ENCODE measurements at places on chromosomes 16 and 17. TPM values are rescaled to one million over a fixed set of nuclear protein-coding genes. Genes with fewer than 3 reads are reported as not detected.

GPR139 gene
- total RNA-seq: not detected

EXOC3L1 gene
- total RNA-seq: 17.1 TPM

MLKL gene
- 28.6 TPM for total RNA-seq

MTHFSD gene
- 18.7 TPM for total RNA-seq

IL34 gene
- total RNA-seq: 3.3 TPM

MAPT gene
- total RNA-seq: 5.1 TPM

UBE2G1 gene
- total RNA-seq: 38.4 TPM

HEATR9 gene
- 0.17 TPM for total RNA-seq

MPO gene
- 0.35 TPM for total RNA-seq

LITAFD gene
- not detected for total RNA-seq

- H3K27me3 ChIP-seq: no peaks in the 10 kb centered on the region
- H3K4me1 ChIP-seq: peaks cover 21% of the 10 kb centered on the region
Observed at GRCh38 chr17:68908045-68908444, 47.1 kb downstream of the ABCA8 start.

- no peaks in the 10 kb centered on the region for H3K36me3 ChIP-seq
- DNase-seq: no peak
Observed at GRCh38 chr17:55642741-55643140, 79.9 kb downstream of the TMEM100 start.

DNA sequence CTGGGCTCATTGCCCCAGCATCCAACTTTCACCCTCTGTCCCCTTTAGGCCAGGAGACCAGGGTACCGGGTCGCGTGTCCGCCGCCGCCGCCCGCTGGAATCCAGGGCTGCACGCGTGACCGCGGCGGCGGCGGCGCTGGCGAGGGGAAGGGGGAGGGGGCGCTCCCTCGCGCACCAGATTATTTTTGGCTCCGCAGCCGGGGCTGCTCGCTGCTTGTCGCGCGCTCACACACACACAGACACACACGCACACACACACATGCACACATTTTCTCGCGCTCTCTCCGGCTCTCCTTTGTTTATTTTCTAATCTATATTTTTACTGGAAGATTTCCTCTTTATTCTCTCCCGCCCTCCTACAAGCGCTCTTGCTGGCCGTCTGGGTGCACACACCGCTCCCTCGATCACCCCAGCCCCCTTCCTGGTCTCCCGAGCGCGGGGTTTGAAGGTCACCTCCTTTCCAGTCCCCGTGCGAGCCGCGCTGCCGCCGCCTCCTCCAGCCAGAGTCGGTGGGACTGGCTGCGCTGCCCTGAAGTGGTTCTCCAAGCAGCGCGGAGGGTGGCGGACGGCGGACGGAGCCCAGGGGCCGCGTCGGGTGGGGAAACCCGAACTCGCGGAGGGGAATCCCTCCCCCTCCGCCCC lies 921.4 kb upstream of the EEF2KMT start:
- H3K27ac ChIP-seq: no peak overlapping the region
- no peaks in the 10 kb centered on the region for H3K36me3 ChIP-seq
- no peak overlapping the region for H3K4me3 ChIP-seq
- no peak for DNase-seq

- no peak overlapping the region for H3K4me3 ChIP-seq
- H3K4me1 ChIP-seq: no peaks in the 10 kb centered on the region
- peaks cover 4% of the 10 kb centered on the region for H3K27me3 ChIP-seq
- no peak for DNase-seq
Observed at GRCh38 chr16:20323591-20324117, 3.7 kb downstream of the GP2 start.

GRCh38 chr17:79609673-79610645 lies 892 bp downstream of the RBFOX3 start:
- no peak overlapping the region for H3K4me3 ChIP-seq
- no peak overlapping the region for H3K27ac ChIP-seq
- no peak for DNase-seq
- H3K36me3 ChIP-seq: no peaks in the 10 kb centered on the region
- no peaks in the 10 kb centered on the region for H3K4me1 ChIP-seq

DNA sequence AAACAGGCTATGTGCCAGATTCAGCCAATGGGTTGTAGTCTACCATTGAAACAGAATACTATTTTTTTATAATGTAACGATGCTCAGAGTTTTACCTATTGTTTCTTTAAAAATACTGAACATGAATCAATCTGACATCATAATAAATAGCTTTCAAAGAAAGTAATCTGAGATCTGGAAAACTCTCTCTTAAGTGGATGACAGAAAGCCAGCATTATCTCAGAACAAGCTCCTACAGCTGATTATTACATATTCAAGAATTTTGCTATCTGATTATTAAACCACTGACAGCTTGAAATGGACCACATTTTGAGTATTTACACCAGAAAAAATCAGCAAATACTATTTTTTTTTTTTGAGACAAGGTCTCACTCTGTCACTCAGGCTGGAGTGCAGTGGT lies 484.2 kb upstream of the SOX9 start:
- no peak overlapping the region for H3K27ac ChIP-seq
- no peak overlapping the region for H3K4me3 ChIP-seq
- peaks cover 10% of the 10 kb centered on the region for H3K4me1 ChIP-seq

GRCh38 chr16:80142281-80142680 lies 398.5 kb upstream of the DYNLRB2 start:
- H3K27ac ChIP-seq: no peak overlapping the region
- no peaks in the 10 kb centered on the region for H3K36me3 ChIP-seq
- no peaks in the 10 kb centered on the region for H3K27me3 ChIP-seq
- DNase-seq: no peak
- H3K4me1 ChIP-seq: no peaks in the 10 kb centered on the region
- H3K4me3 ChIP-seq: no peak overlapping the region

DNA sequence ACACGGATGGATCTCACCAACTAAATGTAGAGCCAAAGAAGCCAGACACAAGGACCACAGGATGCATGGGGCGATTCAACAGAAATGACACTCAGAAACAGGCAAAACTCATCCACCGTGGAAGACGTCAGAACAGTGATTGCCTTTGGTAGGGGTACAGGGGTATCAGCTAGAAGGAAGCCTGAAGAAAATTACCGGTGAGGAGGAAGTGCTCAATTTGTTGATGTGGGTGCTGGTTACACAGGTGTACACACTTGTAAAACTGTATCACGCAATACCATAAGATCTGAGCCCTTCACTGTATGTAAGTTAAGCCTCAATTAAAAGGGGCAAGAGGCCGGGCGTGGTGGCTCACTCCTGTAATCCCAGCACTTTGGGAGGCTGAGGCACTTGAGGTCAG lies 226.1 kb downstream of the C16orf78 start:
- H3K27ac ChIP-seq: no peak overlapping the region
- no peaks in the 10 kb centered on the region for H3K27me3 ChIP-seq
- H3K36me3 ChIP-seq: no peaks in the 10 kb centered on the region
- peaks cover 6% of the 10 kb centered on the region for H3K4me1 ChIP-seq

DNA sequence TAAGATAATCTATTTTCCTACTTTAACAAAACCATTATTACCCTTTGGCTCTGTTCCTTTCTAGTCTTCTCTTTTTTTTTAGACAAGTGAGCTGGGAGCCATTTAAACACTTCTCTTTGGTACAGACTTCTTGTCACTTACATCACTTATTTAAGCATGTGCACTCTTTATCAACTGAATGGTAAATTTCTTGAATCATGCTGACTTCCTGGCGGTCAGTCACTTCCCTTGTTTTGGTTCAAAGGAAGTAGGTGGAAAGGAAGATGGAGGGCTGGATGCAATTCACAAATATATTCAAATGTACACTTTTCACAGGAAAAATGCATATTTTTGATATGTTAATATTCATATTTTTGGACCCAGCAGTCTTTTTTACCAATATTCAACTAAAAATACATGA lies 97.1 kb downstream of the ITFG1 start:
- no peak overlapping the region for H3K27ac ChIP-seq
- no peak overlapping the region for H3K4me3 ChIP-seq
- H3K27me3 ChIP-seq: no peaks in the 10 kb centered on the region
- H3K36me3 ChIP-seq: peaks cover 5% of the 10 kb centered on the region

- H3K27me3 ChIP-seq: no peaks in the 10 kb centered on the region
- no peak overlapping the region for H3K4me3 ChIP-seq
- peaks cover 9% of the 10 kb centered on the region for H3K4me1 ChIP-seq
- no peaks in the 10 kb centered on the region for H3K36me3 ChIP-seq
Observed at GRCh38 chr16:56353054-56353921, 72.1 kb downstream of the AMFR start.

DNA sequence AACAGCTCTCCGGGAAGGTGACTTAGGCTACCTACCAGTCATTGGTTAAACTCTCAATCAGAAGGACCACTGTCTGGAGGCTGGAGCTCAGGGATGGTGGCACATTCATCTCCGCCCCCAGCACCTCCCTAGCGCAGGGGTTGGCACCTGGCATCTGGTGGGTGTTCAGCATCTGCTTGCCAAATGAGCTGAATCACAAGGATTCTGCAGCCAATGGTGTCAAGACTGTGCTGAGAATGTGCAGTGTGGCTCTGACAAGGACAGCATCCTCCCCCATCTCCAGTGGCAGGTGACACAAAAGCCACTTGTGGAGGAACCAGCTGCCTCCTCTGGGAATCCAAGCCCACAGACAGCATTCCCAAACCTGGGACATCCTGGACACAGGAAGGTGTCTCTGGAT lies 35.2 kb downstream of the PLXDC1 start:
- H3K4me1 ChIP-seq: no peaks in the 10 kb centered on the region
- DNase-seq: no peak

DNA sequence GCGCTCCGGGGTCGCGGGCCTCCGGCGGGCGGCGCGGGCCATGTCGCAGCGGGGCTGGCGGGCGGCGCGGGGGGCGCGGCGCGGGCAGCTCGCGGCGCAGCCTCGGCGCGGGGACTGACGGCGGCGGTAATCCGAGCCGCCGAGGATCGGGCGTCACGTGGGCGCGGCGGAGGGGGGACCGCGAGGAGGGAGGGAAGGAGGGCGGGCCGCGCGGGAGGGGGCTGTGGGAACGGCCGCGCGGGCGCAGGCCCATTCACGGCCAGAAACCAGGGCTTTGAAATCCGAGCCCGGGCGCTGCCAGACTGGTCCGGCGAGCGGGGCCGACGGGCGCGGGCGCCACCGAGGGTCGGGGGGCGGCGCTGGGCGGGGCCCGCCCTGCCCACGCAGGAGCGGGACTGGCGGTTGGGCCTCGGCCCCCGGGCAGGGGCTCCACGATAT lies at the start of gene MTSS2:
TSS of gene MTSS2 (minus strand) at position 116 of the 438 bp plus-strand sequence. CDS start 262 bp downstream, outside the sequence.
- H3K4me3 ChIP-seq: peak within 1 kb of the TSS; percentile 73
- no peaks in the 10 kb centered on the region for H3K36me3 ChIP-seq

DNA sequence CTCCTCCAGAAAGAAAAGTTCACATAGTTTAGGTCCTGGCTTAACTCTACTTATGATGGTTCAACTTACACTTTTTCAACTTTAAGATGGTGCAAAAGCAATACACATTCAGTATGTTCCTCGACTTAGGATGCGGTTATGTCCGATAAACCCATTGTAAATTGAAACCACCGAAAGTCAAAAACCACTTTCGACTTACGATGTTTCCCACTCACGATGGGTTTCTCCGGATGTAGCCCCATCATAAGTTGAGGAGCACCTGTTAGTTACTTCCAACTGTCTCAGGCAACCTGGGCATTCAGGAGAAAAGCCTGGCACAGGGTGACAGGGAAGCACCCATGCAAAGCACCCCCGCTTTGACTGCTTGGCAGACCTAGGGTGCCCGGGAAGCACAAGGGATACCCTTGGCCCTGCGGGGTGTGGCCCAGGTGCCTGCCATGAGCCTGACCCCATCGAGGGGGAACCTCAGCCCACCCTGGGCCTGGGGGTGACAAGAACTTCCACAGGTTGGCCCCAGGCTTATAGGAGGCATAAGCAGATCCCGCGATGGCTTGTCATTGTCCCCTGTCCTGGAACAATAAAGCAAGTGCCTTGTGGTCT lies 14.0 kb downstream of the UNC119 start:
- no peaks in the 10 kb centered on the region for H3K36me3 ChIP-seq
- H3K4me1 ChIP-seq: no peaks in the 10 kb centered on the region
- no peaks in the 10 kb centered on the region for H3K27me3 ChIP-seq
- H3K27ac ChIP-seq: no peak overlapping the region
- no peak for DNase-seq

- H3K36me3 ChIP-seq: no peaks in the 10 kb centered on the region
- peak overlapping the region; percentile 66 for H3K4me3 ChIP-seq
- H3K27ac ChIP-seq: peak overlapping the region; percentile 85
- DNase-seq: peak; percentile 67
Observed at GRCh38 chr16:57736419-57737351, 1.1 kb downstream of the KATNB1 start.

GRCh38 chr16:12462426-12463280 lies 341.0 kb downstream of the CPPED1 start:
- H3K27me3 ChIP-seq: no peaks in the 10 kb centered on the region
- peaks cover 7% of the 10 kb centered on the region for H3K4me1 ChIP-seq
- no peak for DNase-seq
- no peak overlapping the region for H3K27ac ChIP-seq
- no peak overlapping the region for H3K4me3 ChIP-seq
- H3K36me3 ChIP-seq: no peaks in the 10 kb centered on the region

- H3K27ac ChIP-seq: no peak overlapping the region
- H3K27me3 ChIP-seq: no peaks in the 10 kb centered on the region
- H3K4me3 ChIP-seq: no peak overlapping the region
- no peaks in the 10 kb centered on the region for H3K36me3 ChIP-seq
- H3K4me1 ChIP-seq: no peaks in the 10 kb centered on the region
Observed at GRCh38 chr17:16178836-16179235, 36.5 kb downstream of the NCOR1 start.

- H3K27ac ChIP-seq: no peak overlapping the region
- no peak for DNase-seq
- no peak overlapping the region for H3K4me3 ChIP-seq
- no peaks in the 10 kb centered on the region for H3K36me3 ChIP-seq
- no peaks in the 10 kb centered on the region for H3K4me1 ChIP-seq
- H3K27me3 ChIP-seq: no peaks in the 10 kb centered on the region
Observed at GRCh38 chr17:68868708-68869107, 86.5 kb downstream of the ABCA8 start.

DNA sequence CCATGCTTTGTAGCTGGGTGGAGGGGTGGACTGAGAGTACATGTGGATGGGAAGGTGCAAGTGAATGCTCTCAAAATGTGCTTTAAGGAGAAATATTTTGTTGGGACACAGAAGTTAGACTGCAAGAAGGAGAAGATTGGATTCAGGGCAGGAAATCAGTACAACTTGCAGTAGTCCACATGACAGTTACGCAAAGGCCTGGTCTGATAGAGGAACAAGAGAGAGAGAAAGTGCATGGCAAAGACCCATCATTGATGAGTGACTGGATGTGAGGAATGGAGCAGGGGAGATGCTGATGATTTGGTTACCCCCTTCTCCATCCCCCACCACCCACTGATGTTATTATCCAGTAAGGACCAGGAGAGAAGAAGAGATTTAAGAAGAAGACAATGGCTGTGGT lies 472.8 kb downstream of the MAF start:
- no peak overlapping the region for H3K27ac ChIP-seq
- DNase-seq: no peak
- no peaks in the 10 kb centered on the region for H3K27me3 ChIP-seq
- H3K4me1 ChIP-seq: no peaks in the 10 kb centered on the region

Measured in upper lobe of right lung (tissue), 1 donor.